ENCODE measurements at places on chromosomes 16 and 17.

DNA sequence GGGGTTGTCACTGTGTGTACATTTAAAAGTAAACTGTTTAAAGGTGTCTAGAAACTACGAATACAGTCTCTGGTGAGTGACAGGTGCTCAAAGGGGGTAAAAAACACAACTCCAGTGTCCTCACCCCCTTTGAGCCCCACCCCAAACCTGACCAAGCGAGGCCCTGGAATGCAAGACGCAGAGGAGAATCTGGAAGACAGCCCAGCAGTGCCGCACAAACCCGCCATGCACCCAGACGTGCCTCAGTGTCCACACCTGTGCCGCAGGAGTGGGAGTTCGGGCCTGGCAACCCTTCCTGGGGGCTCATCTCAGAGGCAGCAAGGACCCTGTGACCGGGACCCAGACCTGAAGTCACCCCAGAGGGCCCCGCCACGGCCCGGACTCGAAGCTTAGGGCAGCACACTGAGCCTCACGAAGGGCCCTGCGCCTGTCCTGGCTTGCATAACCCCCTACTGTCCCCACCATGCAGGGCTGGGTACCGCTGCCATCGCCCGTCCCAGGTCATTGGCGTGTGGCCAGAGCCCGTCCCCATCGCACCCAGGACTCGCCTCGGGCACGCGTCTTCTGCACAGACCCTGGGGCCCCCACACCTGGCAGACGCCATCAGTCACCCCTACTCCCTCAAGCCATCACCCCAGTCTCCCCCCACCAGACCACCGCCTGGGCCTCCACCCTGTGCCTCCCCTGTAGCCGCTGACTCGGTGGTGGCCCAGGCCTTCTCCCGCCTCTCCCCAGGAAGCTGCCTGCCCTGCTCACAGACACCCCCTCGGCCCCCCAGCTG is 33.0 kb upstream of the ZC3H18 start:
- no peak for DNase-seq

DNA sequence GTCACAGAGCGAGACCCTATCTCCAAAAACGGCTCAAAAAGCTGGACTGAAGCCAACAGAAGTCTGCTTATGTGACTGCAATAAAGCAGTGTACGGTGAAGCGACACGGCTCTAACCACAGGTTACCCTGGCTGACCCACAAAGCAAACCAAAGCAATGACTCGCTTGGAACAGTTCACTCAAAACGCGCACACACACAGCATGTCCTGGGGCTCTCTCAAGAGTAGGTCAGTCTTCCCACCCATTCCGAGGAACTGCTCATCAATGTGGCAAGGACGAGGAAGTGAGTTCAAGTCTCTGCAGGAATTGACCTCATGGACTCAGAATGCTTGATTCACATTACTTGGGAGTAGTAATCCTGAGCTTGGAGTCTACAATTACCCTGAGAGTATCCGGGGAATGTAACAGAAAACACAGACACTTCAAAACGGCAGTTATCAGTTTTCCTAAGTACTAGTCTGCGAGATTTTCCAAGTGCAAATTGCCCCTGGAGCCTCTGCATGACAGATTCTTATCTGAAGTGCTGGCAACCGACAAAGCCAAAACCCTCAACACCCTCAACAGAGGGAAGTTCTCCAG is 25.4 kb downstream of the PELP1 start:
- DNase-seq: no peak

DNA sequence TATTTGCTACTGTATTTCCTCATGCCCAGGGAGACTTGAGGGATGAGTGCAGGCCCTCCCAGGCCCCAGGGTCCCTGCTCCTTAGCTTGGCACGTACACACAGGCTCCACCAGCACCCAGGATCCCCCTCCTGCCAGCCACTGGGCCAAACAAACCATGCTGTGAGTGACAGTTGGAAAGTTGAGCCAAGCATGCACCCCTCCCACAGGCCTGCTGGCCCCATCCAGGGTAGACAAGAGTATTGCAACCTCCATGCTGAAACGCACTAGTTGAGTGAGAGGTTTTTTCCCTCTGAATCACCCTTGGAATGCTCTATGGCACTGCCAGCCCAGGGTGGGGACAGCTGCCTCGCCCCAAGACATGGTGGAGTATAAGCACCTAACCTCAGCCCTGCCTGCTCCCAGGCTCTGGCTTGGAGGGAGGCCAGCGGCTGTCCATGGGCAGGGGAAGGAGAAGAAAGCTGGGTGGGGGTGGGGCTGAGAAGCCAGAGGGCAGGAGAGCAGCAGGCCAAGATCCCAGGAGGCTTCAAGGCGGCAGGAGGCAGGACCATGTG is 49.6 kb downstream of the PITPNM3 start:
- no peak for DNase-seq

DNA sequence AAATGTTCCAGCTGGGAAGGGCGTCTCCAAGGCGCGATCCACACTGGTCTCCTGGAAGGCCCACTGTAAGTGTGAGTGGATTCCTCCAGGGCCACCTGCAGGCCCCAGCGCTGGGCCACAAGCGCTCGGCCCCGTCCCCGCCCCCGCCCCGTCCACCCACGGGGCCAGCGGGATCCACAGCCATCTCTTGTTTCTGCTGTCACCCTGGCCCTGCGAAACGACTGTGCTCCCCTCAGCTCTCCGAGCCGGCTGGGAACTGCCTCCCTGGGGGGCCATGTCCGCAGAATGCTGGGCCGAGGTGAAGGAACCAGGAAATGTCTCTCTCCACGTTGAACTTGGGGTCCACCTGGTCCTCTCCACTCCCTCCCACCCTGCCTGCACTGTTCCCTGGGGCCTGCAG is 1955.2 kb downstream of the TP53TG3F start:
- DNase-seq: no peak

- no peak for DNase-seq
Measured at GRCh38 chr17:19248151-19248927, 11.2 kb downstream of the EPN2 start.

DNA sequence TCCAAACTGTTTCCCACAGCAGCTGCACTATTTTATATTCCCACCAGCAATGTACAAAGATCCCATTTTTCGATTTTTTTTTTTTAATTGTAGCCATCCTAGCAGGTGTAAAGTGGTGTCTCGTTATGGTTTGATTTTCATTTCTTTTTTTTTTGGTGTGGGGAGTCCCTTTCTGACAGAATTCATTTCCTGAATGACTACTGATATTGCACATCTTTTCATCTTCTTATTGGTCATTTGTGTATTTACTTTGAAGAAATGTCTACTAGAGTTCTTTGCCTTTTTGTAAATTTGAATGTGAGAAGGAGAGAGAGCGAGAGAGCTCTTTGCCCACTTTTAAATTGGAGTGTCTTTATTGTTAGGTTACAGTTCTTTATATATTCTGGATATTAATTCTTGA is 14.0 kb downstream of the CYB5B start:
- no peak for DNase-seq

DNA sequence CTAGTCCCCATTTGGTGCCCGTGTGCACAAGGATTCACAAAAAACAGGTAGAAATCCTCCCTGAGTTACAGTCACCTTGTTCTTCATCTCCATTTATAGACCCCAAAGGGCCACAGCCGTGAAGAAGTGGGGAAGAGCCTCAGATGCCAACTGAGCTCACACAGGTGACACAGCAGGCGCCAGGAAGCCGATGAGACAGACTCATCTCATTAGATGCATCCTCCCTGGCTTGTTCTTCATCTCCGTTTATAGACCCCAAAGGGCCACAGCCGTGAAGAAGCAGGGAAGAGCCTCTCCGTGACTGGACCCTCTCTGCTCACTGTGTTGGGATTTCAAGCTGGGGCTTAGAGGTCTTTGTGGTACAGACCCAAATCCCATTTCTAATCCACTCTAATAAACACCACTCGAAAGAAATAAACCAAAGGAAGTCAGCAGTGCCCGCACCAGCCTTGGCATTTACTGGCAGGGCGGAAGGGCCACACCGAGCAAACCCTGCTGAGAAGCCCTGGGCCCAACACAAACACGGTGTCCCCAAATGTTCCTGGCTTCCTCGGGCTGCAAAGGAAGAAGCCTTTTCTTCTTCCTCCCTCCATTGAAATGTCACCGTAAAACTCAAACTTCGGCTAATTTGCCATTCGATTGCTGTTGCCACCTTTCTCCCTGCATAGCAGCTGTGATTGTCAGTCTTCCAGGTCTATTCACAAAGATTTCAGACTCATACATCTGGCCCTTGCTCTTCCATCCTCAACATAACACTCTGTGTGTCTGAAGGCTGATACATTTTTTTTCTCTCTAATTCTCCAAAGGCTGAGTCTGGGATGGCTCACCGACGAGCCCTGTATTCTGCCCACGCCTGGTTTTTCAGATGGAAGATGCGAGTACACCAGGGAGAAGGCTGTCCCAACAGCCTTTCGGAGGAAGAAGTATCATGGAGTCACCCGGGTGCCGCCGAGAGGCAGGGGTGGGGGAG is 44.9 kb upstream of the DOC2B start:
- no peak for DNase-seq
